ENCODE measurements at places on chromosomes 7 and 10.

DNA sequence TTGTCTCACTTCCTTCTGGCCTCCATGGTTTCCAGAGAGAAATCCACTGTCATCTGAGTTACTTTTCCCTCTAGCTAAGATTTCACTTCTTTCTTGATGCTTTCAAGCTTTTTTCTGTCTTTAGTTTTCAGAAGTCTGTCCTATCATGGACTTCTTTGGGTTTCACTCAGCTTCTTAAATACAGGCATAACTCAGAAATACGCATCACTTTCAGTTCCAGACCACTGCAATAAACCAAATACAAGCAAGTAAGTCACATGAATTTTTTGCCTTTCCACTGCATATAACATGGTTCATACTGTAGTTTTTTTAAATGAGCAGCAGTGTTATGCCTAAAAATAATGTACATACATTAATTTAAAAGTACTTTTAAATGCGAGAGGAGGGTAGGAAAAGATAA is 48.7 kb downstream of the STK17A start:
- DNase-seq, result no peak

DNA sequence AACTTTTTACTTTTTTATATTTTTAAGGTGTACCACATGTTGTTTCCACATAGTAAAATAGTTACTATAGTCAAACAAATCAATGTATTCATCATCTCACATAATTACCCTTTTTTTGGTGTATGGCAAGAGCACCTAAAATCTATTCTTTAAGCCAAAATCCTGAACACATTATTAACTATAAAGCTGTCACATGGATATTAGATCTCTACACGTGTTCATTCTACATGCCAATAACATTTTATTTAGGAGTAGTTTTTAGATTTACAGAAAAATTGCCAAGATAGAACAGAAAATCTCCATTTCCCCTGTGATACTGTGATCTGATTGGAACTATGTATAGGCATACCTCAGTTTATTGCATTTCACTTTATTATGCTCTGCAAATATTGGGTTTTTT is 137.1 kb downstream of the SH2D4B start:
- no peak for DNase-seq

GRCh38 chr10:12826800-12827372 is 174.6 kb downstream of the CCDC3 start:
- DNase-seq, result no peak

DNA sequence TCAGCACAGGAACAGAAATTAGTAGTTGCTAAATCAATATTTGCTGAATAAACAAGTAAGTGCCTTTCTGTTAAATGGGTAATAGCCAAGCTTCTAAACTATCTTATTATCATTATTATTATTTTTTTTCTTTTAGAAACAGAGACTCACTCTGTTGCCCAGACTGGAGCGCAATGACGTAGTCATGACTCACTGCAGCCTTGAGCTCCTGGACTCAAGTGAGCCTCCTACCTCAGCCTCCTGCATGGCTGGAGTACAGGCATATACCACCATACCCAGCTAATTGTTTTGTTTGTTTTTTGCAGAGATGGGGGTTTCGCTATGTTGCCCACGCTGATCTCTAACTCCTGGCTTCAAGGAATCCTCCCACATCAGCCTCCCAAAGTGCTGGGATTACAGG is 12.3 kb upstream of the ELN start:
- DNase-seq, result no peak

DNA sequence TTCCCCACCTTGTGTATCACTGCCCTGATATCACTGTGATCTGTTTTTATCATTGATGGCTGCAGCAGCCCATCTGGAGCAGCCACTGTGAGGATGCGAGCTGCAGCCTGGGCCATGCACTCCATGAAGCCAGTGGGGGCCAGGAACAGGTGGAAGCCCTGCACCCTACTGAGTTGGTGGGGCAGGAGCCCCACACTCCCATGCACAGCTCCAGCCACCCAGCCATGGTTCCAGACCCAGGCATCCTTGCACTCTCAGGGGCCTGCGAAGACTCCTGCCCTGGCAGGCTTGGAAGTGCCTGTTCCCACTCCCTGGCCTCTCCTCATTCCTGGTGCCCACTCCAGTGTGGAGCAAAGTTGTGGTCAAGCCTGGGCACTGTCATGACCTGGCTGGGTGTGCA is 424.0 kb upstream of the FZD8 start:
- no peak for DNase-seq

DNA sequence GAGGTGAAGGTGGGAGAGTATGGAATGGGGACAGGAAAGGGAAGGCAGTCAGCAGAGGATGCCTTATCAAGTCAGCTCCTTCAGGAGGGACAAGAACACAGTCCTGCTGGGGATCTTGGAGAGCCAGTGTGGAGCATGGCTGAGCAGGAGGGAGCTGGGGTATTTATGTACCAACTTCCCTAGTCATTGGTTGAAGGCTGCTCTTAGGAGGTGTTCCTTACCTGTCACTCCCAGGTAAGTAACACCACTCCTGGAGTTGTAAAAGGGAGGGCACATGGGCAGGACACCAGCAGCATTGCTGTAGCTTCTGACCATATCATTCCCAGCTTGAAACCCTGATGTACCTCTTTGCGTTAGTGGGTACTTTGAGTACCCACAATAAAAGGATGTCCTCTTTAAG is 29.8 kb downstream of the SLC29A3 start:
- DNase-seq, result no peak

GRCh38 chr7:97357459-97357858 is 240.0 kb downstream of the SDHAF3 start:
- DNase-seq, result no peak

DNA sequence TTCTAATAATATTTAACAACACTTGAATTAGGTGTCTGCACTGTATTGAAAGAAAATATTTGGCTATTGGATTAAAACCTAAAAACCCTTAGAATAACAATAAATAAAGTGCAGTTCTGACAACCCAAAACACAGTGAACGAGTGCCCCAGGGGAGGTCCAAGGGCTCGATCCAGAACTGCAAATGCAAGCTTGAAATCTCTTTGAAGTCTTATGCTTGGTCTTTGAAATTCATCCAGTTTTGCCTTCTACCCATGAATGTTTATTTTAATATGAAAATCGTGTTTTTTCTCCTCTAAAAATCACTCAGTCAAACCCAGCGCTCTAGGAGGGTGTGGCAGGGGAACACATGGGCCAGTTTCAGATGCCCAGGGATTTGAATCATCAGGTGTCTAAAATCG is 119.5 kb downstream of the MTPAP start:
- no peak for DNase-seq

- DNase-seq, result no peak
Observed at GRCh38 chr10:119614686-119615085, 17.9 kb upstream of the TIAL1 start.

DNA sequence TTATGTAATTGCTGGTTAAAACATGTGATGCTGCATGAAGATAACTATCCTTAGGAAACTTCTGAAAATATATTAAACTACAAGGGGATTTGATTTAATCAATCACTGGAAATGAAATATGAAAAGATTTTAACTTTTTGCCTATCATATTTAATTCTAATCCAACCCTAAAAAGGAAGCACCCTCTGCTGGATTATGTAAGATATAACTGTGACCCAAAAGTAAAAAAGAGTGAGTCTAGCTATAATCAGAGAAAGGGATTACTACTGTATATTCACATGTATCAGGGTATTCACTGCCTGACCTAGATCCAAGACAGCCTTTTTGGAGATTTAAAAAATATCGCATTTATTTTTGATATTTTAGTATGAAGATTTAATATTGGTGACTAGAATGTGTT is 295.5 kb downstream of the MDFIC start:
- DNase-seq, result no peak

DNA sequence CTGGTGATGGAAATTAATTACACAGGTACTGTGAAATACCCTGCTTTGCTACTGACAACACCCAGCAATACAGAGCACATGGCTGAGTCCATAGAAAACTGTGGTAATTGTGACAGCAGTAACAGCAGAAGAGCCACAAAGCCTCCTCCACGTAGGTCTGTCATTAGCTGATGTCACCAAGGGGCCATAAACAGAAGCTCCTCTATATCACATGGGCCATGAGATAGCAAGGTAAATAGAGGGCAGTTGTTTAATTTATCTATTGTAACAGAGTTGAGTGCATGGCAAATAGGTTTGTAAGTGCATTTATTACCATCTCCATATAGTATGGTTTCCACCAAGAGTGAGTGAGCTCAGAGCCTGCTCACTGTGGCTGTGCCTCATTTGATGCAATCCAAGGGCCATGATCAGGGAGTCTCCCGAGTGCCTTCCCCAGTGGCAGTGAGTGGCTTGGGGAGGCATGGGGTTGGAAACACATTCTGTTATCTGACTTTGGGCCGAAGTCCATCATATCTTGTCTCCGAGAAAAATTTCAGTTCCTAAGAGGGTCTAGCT is 281.2 kb downstream of the SKAP2 start:
- DNase-seq, result no peak

- DNase-seq, result no peak
Observed at GRCh38 chr10:79319115-79319771, 28.0 kb upstream of the PPIF start.
